ENCODE measurements at places on chromosomes 13 and 19.

DNA sequence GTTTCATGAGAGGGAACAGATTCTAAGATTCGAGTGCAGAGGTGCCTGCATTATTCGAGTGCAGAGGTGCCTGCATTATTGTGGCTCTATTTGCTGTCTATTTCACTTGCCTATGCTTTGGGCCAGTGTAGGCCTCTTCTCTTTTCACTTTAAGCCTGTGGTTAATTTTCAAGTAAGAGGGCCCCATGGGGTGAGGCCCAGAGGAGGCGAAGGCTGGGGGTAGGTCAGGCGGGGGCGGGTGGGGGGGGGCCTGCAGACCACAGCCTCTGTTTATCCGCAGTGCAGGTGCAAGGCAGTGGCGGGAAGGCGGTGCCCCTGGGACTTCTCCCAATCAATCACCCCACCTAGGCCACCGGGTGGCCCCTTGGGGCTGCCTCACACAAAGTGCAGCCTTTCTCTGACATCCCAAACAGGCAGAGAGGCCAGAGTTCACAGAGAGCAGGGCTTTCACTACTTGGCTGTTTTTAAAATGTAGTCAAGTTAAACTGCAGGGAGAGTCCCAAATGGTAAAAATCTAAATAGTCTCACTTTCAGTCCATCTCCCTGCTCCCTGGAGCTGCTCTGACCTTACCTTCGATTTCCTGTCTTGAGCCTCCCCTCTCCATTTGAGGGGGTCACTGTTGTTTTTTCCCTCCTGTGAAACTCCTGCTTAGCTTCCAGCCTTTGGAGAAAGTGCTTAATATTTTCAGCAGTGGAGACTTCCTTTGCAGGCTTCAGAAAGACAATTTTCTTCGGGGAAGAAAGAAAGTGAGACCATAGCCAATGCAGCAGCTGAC is 249.0 kb downstream of the DLEU7 start:
- DNase-seq: peak; percentile 57

DNA sequence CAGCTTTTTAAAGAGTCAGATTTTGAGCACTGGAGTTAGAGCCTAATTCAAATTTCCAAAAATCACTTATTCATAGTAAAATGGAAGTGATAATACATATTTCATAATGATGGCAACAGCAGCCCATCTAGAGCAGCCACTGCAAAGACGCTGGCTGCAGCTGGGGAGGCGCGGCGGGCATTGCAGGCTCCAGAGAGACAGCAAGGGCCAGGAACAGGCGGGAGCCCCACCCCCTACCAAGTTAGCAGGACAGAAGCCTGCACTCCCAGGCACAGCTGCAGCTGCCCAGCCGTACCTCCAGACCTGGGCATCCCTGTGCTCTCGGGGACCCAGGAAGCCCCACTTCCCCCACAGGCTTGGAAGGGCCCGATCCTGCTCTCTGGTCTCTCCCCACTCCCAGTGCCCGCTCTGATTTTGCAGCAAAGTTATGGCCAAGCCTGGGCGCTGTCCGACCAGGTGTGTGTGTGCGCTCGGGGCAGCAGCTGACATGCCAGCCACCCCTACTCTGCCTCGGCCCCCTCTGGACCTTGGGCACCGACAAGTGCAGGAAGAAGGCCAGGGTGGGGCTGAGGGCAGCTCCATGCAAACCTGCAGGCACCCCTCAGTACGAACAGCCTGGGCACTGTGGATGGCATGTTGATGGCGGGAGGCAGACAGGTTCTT is 84.8 kb downstream of the SERP2 start:
- no peak for DNase-seq

DNA sequence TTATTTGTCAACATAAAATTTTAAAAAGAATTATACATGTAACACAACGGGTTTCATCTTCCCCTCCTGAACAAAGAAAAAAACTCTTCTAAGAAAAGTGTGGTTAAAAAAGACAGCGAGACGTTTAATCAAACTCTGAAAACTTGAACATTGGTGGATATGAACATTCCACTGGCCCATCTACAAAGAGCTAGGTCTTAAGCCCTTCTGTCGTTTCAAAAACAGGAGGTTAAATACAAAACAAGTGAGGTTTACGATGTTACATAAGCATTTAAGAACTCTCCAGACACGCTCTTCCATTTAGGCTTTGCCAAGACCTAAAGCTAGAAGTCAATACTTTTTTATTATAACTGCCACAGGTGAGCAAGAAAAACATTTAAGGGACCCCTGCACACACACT is 9.4 kb upstream of the DOCK9 start:
- no peak for DNase-seq

DNA sequence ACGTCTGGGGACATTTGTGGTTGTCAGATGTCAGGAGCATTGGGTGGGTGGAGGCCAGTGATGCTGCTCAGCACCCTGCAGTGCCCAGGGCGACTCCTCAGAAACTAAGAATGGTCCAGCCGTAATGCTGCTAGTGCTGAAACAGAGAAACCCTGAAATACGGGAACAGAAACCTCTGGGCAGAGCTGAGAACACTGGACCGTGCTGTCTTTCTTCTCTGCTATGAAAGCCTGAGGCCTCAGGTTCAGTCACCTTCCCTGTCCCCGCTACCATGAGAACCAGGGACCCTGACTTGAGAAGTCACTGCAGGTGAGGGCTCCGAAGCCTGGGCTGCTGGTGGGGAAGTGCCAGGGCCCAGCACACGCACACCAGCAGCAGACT is 13.4 kb downstream of the CAPS start:
- no peak for DNase-seq

DNA sequence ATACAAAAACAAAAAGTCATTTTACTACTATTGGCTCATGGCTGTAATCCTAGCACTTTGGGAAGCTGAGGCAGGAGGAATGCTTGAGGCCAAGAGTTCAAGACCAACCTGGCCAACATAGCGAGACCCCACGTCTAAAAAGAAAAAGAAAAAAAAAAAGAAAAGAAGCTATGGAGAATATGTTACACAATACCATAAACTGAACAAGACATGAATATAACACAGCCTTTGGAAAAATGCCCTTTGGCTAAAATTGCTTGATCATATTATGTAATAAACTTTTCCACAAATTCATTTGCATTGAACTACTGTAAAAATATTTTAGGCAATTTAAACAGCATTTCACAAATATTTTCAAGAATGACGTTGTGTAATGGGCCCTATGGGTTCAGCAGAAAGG is 3.7 kb upstream of the ZNF415 start:
- DNase-seq: no peak

GRCh38 chr13:75195495-75196146 is 286.3 kb downstream of the TBC1D4 start:
- no peak for DNase-seq

Measured in NCI-H2107 (cell line).